Effector CD4-positive, alpha-beta T cell (primary cell): ENCODE measurements at places on chromosomes 5 and 9.
A peak's percentile ranks its signal among the peaks of the same experiment; 100 is the strongest.

GRCh38 chr5:159422910-159423309, 92.6 kb upstream of the IL12B start:
- no peak for DNase-seq

DNA sequence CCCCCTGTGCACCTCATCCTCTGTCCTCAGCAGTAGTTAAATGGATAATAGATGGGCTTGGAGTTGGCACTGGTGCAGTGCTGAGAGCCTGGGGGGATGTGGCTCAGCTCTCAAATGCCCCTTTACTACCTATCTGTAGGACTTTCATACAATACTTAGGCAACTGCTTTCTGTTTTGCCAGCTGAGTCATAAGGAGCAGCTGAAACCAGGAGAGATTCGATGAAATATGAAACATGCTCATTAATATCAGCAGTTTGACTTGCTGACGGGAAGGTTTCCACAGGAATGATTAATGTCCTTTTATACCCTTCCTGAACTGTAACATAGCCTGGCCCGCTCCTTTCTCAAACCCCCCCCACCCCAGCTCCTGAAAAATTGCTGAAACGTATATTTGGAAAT, 142.6 kb downstream of the SAXO1 start:
- no peak for DNase-seq

DNA sequence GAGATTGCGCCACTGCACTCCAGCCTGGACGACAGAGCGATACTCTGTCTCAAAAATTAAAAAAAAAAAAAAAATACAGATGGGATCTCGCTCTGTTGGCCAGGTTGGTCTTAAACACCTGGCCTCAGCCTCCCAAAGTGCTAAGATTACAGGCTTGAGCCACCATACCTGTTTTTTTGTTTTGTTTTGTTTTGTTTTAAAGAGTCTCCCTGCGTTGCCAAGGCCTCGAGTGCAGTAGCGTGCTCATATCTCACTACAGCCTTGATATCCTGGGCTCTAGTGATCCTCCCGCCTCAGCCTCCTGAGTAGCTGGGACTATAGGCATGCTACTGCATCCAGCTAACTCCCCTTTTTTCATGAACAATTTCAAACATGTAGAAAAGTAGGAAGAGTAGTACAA, 7.2 kb downstream of the ATP6V0E1 start:
- DNase-seq = no peak

GRCh38 chr5:83227611-83228010, 150.3 kb downstream of the XRCC4 start:
- no peak for DNase-seq

- DNase-seq = no peak
Observed at GRCh38 chr5:141914199-141914743, 9.4 kb upstream of the DELE1 start.

- DNase-seq = no peak
Observed at GRCh38 chr5:116453988-116454411, 120.6 kb downstream of the SEMA6A start.

- DNase-seq = no peak
Observed at GRCh38 chr5:84306601-84307000, 78.1 kb downstream of the EDIL3 start.

DNA sequence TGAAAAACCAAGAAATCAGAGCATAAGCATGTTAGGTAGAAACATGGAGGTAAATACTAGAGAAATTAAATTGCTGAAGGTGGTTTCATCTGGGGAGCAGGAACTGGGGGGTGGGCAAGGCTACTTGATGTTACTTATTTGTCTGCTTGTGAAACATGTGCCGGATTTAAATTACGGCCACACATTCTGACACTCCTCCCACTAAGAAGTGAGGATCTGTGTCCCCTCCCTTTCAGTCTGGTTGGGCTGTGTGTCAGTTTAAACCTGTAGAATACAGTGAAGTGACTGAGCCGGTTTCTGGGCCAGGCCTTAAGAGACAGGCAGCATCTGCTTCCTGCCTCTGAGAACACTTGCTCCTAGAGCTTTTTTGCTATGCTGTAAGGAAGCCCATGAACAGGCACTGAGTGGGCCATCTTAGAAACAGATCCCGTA, 2.3 kb upstream of the IARS1 start:
- DNase-seq = no peak

DNA sequence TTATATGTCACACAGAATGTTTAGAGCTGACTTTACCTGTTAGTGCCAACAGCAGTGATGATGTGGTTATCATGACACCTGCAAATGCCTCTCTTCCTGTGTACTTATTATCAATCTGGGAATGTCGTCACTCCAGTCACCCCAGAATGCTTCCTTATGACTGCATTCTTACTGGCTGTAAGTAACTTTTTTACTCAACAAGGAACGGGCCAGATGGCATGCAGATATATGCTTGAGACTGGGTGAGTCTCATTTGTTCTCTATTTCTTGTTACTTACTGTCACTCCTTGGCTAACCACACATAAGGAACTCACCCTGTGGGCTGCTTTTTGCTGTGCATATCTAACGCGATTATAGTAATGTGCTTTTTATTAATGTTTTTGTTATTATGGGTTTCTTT, 385.5 kb upstream of the MEF2C start:
- no peak for DNase-seq

DNA sequence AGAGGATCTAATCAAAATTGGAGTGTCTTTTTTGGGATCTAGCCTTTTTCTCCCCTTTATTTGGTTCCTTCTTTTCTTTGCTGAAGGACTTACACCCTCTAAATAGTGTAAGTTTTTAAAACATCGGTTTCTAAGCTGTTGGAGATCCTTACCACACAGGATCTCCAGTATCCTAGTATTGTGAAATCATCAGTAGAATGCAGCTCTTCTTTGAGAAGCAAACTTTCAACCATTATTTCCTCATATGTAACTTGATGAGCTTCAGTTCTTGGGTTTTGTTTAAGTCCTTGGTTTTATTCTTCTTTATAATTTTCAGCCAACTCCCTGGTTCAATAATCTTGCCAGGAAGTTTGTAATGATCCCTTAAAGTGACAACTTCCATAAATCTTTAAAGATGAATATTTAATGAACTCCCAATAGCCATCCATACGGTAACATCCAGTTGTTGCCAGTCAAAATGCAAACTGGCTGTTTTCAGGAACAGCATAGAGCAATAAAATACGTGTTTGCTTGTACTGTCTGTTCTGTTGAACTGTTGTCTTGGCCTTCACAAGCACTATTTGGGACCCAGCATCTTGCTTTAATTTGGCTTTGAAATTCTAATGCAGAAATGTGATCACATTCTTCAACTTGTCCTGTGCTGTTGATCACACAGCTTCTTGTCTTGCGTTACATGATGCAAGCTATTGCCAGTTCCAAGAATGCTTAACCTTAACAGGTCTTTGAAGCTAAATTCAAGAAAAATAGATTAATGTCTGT, 34.8 kb upstream of the TTC23L start:
- no peak for DNase-seq

GRCh38 chr5:1737790-1738405, 61.7 kb downstream of the MRPL36 start:
- DNase-seq = peak; percentile 30

- DNase-seq = no peak
Observed at GRCh38 chr5:60287174-60287771, 393.7 kb upstream of the PDE4D start.

DNA sequence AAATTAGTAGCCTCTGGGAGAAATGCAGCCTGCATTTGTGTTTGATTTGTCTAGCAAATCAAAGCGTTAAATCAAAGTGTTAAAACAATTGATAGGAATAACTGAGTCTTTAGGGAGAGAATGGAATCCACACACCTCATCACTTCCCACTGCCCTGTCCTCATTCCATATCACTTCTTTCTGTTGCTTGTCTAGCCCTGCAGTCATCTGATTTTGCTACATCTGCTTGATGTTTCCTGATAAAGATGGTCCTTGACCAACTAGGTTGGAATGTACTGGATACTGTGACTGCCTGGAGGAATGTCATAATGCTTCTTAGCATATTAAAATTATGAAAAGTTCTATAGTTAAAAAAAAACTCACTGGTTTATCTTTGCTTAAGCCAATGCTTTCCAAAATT, 119.9 kb downstream of the DOCK2 start:
- no peak for DNase-seq

GRCh38 chr5:178143246-178143645, 10.4 kb downstream of the NHP2 start:
- no peak for DNase-seq

DNA sequence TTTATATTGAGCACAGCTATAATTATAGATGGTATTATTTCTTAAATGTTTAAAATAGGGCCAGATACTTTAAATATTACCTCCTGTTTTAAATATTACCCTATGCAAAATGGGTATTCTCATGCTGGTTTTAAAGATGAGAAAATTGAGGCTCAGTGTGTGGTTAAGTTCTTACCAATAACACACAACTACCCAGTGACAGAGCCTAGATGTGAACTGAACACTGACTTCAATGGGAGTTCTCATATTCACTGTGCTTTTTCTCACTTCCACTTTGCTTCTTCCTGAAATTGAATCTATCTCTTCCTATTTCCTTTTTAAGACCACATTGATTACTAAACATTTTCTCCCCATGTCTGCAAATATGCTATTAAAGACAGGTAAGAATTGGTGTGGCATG, 135.8 kb upstream of the TUSC1 start:
- DNase-seq = no peak

DNA sequence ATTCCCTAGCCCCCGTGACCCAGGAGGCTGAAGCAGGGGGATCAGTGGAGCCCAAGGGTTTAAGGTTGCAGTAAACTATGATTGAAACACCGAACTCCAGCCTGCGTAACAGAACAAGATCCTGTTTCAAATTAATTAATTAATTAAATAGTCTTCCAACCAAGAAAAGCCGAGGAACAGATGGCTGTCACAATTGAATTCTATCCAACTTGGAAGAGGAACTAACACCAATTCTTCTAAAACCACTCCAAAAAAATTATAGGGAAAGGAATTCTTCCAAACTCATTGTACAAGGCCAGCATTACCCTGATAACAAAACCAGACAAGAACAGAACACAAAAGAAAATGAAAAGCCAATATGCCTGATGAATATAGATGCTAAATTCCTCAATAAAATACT, 43.4 kb upstream of the RGS7BP start:
- no peak for DNase-seq

DNA sequence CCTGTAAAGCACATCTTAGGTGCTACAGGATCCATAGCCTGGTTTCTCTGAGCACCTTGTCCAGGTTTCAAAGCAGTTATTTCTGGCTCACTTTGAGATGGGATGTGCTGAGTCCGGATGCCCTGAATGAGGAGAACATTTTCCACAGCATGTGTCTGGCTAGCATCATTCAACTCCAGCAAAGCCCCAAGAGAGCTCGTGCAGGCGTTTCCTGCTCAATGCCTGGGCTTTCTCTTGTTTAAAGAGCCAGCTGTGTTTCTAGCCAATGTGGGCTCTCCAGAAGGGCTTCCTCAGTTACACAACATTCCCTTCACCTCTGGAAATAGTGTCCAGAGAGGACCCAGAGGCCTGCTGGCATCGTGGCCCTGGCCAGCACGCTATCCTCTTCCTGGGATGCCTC, 411.7 kb downstream of the DMAC1 start:
- no peak for DNase-seq

- no peak for DNase-seq
Observed at GRCh38 chr9:114138552-114138971, 16.8 kb upstream of the COL27A1 start.

DNA sequence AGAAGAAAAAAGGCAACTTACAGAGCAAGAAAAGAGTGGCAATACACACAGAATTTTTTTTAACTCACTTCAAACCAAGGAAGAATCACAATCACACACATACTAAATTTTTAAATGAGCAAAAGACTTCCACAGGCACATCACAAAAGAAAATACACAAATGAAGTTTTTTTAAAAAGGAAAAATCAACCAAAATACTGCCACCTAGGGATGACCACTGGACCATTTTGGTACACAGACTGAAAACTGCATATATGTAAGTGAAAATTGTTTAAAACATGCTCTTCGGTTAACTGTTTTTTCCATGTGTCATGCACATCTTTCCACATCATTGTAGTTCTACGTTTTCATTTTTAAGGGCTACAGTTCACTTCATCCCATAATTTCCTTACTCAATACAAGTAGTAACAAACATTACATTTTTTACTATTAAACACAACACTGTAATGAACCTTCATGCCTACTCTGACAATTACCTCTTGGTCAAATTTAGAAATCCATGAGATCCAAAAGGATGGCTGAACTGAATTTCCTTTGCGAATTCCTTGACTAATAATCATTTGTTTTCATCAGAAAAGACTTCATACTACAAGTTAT, 79.0 kb downstream of the FBXW11 start:
- no peak for DNase-seq

DNA sequence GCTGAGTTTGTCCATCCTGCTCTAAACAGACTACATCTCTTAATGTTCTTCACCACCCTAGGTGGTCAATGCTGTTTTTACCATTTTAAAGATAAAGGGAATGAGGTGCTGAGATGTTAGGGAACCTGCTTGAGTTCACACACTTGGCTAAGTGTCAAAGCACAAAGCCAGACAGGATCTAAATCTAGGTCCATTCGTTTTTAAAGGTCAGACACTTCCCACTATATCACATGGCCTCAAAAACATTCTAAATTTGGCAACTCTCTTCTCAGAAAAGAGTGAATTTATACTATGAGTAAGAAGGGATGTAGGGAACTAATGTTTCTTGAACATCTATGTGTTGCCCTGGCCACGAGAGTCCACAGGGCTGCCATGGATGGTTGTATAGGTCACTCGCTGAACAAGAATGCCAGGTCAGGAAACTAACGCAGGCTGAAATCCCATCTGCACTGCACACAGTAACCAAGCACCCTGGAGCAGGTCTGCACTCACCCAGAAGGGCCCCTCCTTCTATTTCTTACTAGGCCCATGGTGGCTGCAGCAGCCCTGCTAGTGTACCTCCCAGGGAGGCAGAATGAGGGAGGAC, 213.0 kb downstream of the SPOCK1 start:
- no peak for DNase-seq

- no peak for DNase-seq
Observed at GRCh38 chr5:42586625-42587024, 163.4 kb downstream of the GHR start.

DNA sequence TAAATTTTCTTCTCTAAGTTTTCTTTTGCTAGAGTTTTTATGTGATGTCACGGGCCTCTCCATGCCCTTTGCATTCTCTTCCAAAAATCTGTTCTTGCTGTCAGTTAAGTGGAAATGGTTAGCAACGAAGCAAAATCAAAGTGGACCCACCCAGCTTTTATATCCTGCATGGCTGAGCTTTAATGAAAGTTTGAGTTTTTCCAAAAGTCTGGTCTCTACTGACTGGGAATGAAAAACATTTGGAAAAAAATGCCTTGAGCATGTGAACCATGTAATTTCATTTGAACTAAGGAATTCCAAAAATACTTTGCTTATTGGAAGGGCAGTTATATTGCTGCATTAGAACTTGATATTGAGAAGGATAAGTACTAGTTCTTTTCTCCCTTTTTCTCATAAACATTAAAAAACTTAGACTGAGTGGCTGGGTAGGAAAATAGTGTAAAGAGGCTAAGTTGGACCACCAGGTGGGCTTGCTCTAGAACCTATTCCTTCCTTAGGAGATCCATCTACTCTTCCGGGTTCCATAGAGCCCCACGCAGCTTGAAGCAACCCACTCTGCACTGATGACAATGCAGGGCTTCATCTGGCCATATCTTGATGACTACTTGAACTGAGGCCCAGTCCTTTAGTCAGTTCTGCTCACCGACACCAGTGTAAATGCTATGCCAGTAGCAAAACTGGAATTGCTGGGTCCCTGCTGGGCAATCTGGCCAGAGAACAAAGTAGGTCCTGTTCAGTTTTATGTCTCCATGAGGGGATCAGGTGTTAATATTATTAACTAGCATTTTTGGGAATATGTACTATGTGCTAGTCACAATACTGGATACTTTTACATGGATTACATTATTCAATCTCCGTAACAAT, 17.4 kb upstream of the RIC1 start:
- no peak for DNase-seq
